ENCODE measurements at places on chromosomes 2 and 18.

DNA sequence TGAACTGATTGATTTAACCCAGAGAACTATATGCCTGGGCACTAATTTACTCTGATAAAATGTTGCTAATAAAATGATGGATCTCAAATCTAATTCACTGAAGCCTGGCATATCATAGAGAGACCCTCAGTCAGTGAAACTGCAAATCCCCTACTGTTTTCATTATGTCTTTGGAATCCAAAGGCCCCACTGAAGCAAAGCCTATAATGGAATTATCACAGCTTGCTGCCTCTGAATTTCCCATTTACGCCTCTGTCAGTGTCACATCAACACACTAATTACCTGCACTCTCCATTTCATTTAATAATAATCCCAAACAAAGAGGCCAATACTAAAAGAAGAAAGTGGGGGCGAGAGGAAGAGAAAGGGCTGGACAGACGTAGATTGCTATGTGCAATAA lies 470.9 kb downstream of the MBD2 start:
- DNase-seq: no peak

GRCh38 chr2:219179601-219180465 lies 1.8 kb downstream of the RETREG2 start:
- DNase-seq: no peak

DNA sequence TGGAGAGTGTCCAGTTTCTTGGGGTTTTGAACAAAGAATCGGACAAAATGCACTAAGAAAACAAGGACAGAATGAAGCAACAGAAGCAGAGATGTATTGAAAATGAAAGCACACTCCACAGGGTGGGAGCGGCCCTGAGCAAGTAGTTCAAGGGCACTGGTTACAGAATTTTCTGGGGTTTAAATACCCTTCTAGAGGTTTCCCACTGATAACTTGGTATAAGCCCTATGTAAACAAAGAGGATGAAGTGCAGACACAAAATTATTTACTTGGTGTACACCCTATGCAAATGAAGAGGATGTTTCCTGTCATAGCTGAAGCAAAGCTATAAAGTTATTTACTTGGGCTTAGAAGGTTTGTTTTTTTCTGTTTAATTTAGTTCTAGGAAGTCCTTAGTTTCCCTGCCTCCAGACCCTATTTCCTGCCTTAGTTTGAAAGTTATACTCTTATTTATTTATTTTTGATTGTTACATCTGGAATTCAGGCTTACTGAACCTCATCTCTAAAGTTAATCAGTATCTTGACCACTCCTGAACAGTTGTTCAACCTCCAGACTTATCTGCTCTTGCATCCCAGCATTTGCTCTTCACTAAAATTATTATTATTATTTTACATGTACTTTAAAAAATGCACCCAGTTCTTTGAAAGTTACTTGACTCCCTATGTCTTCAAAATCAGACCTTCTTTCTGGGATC lies 193.5 kb downstream of the SPP2 start:
- peak; percentile 47 for DNase-seq

DNA sequence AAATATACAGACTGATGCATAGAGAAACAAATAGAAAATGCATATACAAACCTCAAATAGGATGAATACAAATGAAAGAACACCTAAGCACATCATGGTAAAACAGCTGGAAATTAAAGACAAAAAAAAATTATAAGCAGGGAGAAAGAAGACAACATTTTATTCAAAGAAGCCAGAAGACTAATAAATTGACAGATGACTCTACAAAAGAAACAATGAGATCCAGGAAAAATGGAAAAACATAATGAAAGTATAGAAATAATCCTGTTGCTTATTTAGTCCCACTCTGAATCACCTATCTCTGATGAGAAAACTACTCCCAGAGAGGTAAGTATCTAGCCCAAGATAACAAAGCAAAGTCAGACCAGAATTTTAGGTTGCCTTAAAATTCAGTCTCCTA lies 143.4 kb downstream of the RBM43 start:
- DNase-seq: no peak

GRCh38 chr2:207614824-207615223 lies 10.4 kb downstream of the METTL21A start:
- no peak for DNase-seq

- DNase-seq: no peak
Measured at GRCh38 chr18:13229001-13229671, 10.6 kb downstream of the LDLRAD4 start.

DNA sequence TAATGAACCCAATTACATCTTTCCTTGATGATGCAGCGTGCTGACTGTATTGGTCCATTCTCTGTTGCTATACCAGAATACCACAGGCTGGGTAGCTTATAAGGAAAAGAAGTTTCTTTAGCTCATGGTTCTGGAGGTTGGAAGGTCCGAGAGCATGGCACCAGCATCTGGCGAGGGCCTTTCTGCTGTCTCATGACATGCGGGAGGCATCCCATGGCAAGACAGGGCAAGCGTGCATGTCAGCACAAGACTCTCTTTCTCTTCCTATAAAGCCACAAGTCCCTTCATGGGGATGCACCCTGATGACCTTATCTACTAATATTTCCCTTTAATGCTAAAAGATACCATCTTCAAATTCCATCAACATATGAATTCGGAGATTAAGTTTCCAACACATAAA lies 122.8 kb upstream of the FHL2 start:
- no peak for DNase-seq

- no peak for DNase-seq
Measured at GRCh38 chr18:80056095-80056494, 21.9 kb downstream of the RBFA start.

DNA sequence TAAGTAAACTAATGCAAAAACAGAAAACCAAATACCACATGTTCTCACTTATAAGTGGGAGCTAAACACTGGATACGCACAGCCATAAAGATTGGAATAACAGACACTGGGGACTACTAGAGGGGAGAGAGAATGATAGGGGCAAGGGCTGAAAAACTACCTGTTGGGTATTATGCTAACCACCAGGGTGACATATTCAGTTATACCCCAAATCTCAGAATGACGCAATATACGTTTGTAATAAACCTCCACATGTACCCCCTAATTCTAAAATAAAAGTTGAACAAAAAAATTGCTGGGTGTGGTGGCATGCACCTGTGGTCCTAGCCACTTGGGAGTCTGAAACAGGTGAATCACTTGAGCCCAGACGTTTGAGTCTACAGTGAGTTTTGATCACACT lies 157.2 kb downstream of the EXOC6B start:
- DNase-seq: no peak

DNA sequence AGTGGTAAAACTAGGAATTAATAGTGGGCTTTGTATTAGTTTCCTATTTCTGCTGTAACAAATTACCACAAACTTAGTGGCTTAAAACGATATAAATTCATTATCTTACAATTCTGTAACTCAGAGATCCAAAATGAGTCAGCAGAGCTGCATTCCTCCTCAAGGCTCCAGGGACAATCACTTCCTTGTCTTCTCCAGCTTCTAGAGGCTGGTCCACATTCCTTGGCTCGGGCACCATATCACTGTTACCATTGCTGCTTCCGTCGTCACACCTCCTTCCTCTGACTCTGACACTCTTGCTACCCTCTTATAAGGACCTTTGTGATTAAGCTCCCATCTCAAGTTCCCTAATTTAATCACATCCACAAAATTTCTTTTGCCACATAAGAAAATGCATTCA lies 567.8 kb upstream of the KLHL29 start:
- no peak for DNase-seq

GRCh38 chr18:49562481-49563129 lies 748 bp downstream of the LIPG start:
- DNase-seq: no peak
